BJ (cell line): ENCODE measurements at places on chromosomes 5 and 9.

DNA sequence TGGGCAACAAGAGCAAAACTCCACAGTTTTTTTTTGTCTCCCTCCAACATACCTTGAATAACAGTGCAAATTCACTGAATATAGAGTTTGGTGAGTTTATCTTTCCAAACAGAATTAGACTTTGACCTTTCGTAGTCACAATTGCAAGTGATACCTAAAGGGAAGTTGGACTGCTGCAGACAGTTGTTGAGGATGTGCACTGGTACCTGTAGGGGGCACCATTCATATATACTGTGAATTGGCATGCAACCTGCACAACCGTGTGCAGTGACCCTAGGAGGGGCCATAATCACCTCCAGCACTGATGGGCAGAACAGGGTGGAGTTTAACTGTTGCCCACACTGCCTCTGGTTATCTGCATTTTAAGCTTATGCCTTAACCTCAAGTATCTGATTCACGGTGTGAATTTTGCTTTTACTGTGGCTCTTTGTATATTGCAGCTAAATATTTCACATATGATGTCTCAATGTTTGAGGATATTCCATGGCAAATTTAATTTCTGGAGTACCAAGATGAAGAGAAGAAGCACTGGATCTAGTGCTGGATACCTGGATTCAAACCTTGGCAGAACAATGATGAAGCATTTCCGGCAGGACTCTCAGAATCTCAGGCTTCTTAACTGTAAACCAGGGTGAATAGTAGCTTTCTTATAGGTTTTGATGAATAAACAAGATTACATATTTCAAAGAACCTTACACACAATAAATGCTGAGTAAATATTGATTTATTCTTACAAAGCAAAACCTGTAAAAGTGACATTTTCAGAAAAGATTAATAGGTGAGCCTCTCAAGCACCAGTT is 144.3 kb downstream of the ACTBL2 start:
- DNase-seq: no peak

- peak; percentile 36 for DNase-seq
These were observed 298.6 kb downstream of the DIRAS2 start for GRCh38 chr9:90343991-90344390.

- DNase-seq: no peak
These were observed 653.7 kb downstream of the NR2F1-AS1 start for GRCh38 chr5:92927291-92927778.

DNA sequence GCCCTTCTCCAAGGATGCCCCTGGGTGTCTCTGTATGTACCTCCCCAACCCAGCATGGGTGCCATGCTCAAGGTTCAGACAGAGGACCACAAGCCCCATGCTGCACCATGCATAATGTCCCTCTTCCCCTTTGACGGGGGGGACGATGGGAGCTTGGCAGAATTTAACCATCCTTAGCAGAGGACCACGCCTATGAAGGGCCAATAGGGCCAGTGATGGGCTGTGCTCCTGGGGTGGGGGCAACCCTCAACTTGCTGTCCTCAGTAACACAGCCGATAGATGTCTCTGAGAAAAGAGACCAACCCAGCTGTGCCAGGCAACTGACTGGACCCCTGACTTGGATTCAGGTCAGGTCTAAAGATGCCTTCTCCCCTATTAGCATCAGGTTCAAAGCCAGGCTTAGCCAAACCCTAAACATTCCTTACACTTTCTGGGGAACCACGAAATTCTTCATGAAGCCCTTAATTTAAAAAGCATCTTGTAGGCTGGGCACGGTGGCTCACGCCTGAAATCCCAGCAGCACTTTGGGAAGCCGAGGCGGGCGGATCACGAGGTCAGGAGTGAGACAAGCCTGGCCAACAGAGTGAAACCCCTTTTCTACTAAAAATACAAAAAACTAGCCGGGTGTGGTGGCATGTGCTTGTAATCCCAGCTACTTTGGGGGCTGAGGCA is 20.7 kb upstream of the JADE2 start:
- DNase-seq: no peak

- no peak for DNase-seq
These were observed 126.1 kb upstream of the STC2 start for GRCh38 chr5:173454361-173454735.

GRCh38 chr9:26656003-26656870 is 236.4 kb downstream of the CAAP1 start:
- no peak for DNase-seq

- no peak for DNase-seq
These were observed 336.9 kb upstream of the DMAC1 start for GRCh38 chr9:8136477-8136876.

GRCh38 chr5:171475596-171475995 is 56.1 kb downstream of the FGF18 start:
- DNase-seq: no peak

DNA sequence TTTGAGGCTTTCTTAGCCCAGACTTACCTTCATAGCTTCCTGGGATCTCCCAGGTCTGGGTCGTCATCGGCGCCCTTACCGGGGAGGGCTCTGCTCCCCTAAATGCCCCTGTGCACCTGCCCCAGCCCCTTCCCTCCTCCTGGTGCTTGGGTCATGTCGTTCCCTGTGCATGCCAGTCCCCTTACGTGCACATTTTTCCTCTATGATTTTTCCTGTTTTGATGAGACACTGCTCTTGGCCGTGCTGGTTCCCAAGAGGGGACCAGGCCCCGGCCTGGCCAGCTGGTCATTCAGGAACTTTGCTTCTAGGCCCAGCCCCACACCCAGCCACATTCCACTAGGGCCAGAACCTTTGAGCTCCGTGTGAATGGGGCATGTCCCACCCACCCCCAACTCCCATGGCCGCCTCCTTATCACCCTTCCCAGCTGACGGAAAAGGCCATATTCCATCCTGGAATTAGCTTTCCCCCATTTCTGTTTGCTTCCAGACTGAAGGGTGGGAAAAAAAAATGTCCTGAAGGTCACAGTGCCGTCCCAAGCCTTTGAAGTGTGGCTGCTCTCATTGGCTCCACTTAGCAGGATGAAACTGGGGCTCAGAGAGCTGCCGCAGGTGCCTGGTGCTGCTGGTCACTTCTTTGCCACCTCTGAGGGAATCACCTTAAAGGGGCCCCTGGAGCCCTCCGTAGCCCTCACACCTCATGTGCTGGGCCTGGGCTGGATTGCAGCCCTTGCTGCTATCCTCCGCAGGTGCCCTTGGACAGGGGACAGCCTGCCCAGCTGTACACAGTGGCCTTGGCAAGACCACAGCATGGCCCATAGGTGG is 25.1 kb downstream of the ERGIC1 start:
- DNase-seq: no peak

DNA sequence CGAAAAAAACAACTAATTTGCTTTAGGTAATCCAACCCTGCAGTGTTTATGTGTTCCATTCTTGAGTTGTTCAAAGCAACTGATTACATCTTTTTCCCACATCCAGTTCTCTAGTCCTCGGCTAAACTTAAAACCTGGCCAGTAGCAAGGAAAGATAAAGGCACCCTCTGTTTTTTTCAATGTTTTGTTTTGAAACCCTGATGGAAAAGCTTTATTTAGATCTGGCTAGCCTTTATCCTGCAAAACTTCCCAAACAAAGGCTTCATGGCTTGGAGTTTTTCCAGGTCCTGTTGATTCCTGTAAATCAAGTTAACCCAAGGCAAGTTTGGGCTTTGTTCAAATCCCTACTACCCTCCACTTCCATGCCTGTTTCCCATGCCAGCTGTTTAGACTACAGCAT is 105.1 kb downstream of the CEMIP2 start:
- DNase-seq: no peak

- DNase-seq: no peak
These were observed 277.5 kb downstream of the CEMIP2 start for GRCh38 chr9:71490810-71491209.

GRCh38 chr5:15630441-15630840 is 130.5 kb downstream of the FBXL7 start:
- DNase-seq: no peak

GRCh38 chr5:83451955-83452354 is 19.6 kb upstream of the VCAN start:
- DNase-seq: no peak

GRCh38 chr9:133693116-133693515 is 45.0 kb downstream of the SARDH start:
- no peak for DNase-seq

DNA sequence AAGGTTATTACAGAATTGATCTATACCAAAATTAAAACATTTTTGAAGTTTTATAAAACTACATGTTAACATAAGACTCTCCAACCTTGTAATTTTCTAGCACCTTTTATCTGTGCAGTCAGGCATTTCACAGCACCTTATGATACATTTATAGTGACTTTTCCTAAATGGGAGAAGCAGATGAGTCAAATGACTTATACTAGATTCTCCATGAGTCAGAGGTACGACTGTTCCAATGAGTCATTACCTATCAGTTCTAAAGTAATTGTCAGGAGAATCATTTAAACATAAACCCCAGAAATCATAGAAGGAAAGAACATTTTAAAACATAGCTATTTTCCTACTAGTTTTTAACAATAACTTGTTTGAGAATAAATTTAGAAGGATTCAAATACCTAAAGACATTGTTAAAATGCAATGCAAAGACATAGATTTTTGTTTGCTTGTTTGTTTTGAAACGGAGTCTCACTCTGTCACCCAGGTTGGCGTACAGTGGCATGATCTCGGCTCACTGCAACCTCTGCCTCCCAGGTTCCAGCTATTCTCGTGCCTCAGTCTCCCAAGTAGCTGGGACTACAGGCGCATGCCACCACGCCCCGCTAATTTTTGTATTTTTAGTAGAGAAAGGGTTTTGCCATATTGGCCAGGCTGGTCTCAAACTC is 34.7 kb upstream of the DMXL1 start:
- peak; percentile 31 for DNase-seq

- DNase-seq: no peak
These were observed 5.5 kb upstream of the NXNL2 start for GRCh38 chr9:88529496-88529895.

- no peak for DNase-seq
These were observed 13.2 kb downstream of the ZCCHC9 start for GRCh38 chr5:81314581-81314980.

GRCh38 chr5:56070851-56071465 is 76.2 kb upstream of the IL6ST start:
- DNase-seq: no peak

- no peak for DNase-seq
These were observed 556.6 kb downstream of the TLE1 start for GRCh38 chr9:81132796-81133195.

DNA sequence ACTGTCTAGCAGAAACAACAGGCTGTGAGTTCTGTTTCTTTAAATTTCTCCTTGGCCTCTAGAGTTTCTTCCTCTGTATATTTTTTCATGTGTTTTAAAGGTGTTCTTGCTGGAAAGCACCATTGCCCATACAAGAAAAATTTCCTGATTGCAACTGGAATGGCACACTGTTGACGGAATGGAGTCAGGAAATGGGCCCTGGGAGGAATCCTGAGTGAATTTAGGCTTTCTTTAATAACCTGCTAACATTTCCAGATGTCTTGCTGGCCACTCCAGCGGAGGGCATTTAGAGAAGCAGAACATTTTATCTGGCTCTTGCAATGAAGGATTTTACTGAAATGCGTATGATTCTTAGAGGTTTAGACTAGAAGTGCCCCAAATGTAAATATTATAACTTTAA is 736.3 kb downstream of the TAF11L14 start:
- no peak for DNase-seq

DNA sequence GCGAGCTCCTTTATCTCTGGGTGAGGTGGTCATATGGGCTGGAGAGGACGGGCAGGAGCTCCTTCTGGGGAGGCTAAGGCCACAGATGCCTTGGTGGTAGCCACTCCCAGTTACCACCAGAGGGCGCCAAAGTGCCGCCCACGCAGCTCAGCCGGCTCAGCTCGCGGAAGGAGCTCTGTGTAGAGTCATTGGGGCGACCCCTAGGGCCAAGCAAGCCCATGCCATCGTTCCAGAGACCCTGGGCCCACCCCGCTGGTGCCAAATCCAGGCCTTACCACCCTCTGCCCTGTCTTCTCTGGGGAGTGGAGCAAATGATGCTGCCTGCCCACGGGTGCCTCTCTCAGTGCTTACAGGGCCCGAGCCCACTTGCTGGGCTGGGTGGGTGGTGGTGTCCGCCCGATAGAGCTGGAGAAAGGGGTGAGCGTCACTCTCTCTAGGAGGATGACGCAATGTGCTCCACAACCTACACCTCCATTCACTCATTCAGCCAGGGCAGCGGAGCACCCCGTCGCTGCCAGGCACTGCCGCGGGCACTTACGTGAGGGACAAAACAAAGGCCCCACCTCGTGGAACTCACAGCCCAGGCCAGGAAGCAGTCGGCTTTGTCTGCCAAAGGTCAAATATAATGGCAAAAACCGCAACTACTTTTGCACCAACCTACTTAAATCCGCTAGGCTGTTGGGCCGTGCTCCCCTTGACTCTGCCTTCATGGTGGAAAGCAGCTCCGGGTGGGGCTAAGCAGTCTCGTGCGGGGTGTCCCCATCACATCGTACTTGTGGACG is 13.8 kb downstream of the TSPAN17 start:
- DNase-seq: no peak

- no peak for DNase-seq
These were observed 33.7 kb downstream of the ZNF462 start for GRCh38 chr9:106896695-106897094.

- DNase-seq: no peak
These were observed 178.0 kb downstream of the SEMA6A start for GRCh38 chr5:116396476-116397099.

- DNase-seq: no peak
These were observed 198.1 kb downstream of the C9orf50 start for GRCh38 chr9:129422843-129423192.

DNA sequence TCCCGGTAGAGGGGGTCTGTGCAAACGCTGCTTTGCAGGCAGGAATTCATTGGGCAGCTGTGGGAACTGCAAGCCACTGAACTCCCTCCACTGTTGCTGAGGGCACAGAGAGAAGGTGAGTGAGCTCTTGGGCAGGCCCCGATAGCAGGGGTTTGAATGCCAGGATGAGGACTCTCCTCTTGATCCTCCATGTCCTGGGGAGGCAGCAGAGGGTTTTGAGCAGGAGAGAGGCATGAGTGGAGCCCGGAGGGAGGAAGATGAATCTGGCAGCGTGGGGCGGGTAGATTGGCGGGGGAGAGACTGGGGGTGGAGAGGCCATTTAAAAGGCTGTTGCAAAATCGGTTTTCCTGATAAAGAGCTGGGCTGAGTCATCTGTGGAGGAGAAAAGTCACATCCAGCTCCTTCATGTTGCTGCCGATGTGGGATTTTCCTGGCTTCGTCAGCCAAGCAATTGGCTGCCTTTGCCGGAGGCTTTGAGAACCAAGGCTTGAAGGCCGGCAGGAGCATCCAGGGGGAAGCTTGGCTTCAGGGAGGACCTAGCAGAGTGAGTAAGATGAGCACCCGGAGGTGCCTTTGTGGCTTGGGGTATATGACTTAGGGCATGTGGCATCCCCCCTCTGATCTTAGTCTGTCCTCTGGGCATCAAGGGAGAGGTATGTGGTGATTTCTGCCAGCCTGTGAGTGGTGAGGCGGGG is at the start of gene SYNPO:
SYNPO (plus strand) TSS at position 350 of the 695 bp plus-strand sequence. CDS start 7,616 bp downstream, outside the sequence.
- peak; percentile 89 for DNase-seq

- no peak for DNase-seq
These were observed 12.9 kb downstream of the HAVCR1 start for GRCh38 chr5:157046041-157046440.

- no peak for DNase-seq
These were observed 3.6 kb downstream of the CAMK4 start for GRCh38 chr5:111227801-111228200.
